ENCODE measurements at places on chromosomes 4 and X. TPM values are rescaled to one million over a fixed set of nuclear protein-coding genes. Genes with fewer than 3 reads are reported as not detected.

Gene SPATA4
- not detected for total RNA-seq

Gene AADAT
- 8.8 TPM for total RNA-seq

Gene NPY2R
- 0.58 TPM for total RNA-seq

Gene DRD5
- total RNA-seq: not detected

Gene CT45A1
- not detected for total RNA-seq

Gene HAND2
- total RNA-seq: 16.3 TPM

Gene TMPRSS11A
- not detected for total RNA-seq

Gene CENPVL1
- not detected for total RNA-seq

Gene POU4F2
- not detected for total RNA-seq

- DNase-seq: no peak
These were observed 42.4 kb upstream of the PGAM4 start for GRCh38 chrX:78011846-78012245.

GRCh38 chr4:5924461-5925125, 31.7 kb upstream of the CRMP1 start:
- no peak for DNase-seq

- DNase-seq: no peak
These were observed 34.9 kb downstream of the SYTL5 start for GRCh38 chrX:38041237-38041636.

- no peak for DNase-seq
These were observed 36.7 kb upstream of the EDA2R start for GRCh38 chrX:66675541-66675940.

- peak; percentile 83 for DNase-seq
These were observed 759 bp upstream of the TBC1D1 start for GRCh38 chr4:37889849-37890800.

GRCh38 chr4:71009086-71009485, 15.6 kb downstream of the DCK start:
- no peak for DNase-seq

DNA sequence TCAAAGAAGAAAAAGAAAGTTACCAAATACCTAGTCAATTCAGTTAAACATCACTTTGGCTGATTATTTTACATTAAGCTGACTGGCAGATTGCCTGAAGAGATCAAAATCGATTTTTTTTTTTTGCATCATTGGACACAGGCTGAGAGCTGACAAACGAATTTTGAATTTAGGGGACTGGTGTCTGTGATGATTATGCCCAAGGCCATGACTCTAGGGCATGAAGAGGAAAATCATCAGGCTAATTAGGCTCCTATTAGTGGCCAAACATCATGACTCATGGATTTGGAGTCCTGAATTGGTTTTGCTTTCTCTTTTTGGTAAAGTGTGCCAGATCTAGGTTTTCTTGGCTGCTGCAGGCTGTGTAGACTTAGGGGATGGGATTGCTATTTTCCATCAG, 829.3 kb upstream of the LCORL start:
- DNase-seq: no peak

GRCh38 chr4:89299153-89299791, 8.3 kb downstream of the GPRIN3 start:
- no peak for DNase-seq

DNA sequence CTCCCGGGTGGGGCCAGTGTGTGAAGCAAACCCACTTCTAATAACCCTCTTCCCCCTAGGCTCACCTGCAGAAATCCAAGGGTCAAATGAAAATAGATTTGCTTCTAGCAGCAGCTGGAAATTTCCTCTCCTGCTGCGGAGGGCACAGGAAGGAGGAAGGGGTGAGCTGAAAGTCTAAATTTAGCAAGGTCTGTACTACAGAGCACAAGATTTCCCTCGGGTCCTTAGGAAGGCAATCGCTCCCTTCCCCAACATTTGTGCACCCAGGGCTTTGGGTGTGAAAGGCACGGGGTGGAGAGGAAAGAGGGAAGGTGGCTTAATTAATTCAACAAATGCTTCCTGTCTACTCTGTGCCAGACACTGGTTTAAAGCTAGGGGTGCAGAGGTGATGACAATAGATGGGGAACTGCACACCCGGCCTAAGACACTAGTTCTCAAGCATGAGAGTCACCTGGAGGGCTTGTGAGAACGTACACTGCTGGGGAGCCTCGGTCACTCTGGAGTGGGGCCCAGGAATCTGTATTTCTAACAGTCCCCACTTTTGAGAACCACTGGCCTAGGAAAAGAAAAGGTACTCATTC, 204.4 kb downstream of the NSUN7 start:
- DNase-seq: no peak

- no peak for DNase-seq
These were observed 34.5 kb downstream of the IQCM start for GRCh38 chr4:149781150-149781549.

All from stomach (tissue), 19 donors.